ENCODE measurements at places on chromosomes 6 and 20. TPM values are rescaled to one million over a fixed set of nuclear protein-coding genes. Genes with fewer than 3 reads are reported as not detected.
A peak's percentile ranks its signal among the peaks of the same experiment; 100 is the strongest.

- DNase-seq = no peak
These were observed 257.9 kb downstream of the SMOC2 start for GRCh38 chr6:168698923-168699322.

GRCh38 chr6:140809694-140810101, 1323.0 kb upstream of the GJE1 start:
- DNase-seq = no peak

DNA sequence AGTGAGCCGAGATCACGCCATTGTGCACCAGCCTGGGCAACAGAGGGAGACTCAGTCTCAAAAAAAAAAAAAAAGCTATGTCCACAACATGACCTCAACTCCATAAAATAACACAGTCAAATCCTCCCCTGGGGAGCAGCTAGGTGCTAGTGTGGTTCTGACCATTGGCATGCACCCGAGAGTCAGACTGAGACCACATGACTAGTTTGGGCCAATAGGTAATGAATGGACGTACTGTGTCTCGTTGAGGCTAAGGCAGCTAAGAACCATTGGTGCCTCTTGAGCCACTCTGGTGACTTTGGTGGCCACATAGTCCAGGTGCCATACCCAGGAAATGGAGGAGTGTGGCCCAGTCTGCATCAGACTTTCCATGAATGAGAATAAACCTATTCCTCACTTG, 40.3 kb downstream of the ATP9A start:
- DNase-seq = no peak

- DNase-seq = no peak
These were observed 37.8 kb upstream of the EYA4 start for GRCh38 chr6:133203344-133203697.

DNA sequence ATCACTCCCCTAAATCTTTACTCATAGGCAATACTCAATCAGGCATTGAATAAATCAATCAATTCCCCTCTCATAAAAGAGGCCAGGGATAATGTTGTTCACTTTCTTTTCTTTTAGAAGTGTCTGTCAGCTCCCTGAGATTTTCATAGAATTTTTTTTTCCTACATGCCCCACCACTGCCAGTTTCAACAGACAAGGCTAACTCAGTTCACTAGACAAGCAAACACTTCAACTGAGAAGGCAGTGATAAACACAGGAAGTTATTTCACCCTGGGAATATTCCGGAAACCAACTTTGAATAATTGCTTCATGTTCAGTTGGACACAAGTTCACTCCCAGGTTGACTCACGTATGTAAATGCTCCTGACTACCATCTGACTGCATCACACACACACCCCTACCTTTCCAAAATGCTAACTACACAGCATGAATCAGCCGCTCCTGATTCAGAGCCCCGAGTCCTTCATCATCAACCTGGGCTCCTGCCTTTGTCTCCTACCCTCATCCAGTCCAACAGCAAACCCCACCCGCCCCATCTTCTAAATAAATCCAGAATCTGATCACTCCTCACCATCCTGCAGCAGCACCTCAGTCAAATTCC, 143.9 kb downstream of the BCAS1 start:
- no peak for DNase-seq

- no peak for DNase-seq
These were observed 74.2 kb upstream of the DSP start for GRCh38 chr6:7467007-7467897.

The RNF39 gene
- not detected for total RNA-seq

DNA sequence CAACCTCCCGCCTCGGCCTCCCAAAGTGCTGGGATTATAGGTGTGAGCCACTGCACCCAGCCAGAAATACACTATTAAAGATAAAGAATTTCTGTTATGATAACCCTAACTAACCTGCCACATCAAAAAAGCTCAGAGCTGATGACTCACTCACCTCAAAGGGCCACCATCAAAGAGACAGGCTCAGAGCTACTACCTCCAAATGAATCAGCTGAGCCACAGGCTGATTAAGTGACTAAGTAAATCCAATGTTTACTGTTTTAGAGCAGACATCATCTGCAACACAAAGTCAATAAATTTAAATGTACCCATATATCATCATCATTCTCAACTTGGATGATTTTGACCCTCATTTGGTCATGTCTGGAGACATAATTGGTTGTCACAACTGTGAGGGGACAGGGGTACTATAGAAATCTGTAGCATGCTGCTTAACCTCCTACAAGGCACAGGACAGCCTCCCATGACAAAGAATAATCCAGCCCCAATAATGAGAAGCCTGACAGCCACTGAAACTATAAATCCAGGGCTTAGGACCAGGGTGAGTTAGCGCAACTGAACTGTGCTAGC, 106.5 kb downstream of the ATP9A start:
- peak; percentile 32 for DNase-seq

GRCh38 chr6:29953001-29953441, 10.7 kb downstream of the HLA-A start:
- no peak for DNase-seq

- DNase-seq = no peak
These were observed 59.1 kb downstream of the KIF16B start for GRCh38 chr20:16514140-16514539.

GRCh38 chr6:45533386-45533785, 155.7 kb upstream of the SUPT3H start:
- DNase-seq = no peak

The C6orf58 gene
- not detected for total RNA-seq

DNA sequence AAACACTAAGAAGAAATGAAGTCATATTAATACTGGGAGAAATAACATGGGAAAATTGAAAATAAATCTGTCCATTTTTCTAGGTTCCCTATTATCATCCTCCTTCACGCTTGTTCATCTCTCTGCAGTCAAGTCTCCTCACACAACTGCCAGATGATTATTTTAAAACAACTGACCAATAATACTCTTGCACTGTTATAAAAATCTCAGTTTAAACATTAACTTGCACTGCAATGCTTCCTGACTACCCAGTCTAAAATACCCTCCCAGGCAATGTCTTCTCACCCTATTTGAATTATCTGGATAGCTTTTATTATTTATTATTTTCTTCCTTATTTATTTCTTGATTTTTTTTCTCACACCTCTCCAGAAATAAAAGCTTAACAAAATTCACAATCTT, 5.7 kb downstream of the EYS start:
- DNase-seq = no peak

DNA sequence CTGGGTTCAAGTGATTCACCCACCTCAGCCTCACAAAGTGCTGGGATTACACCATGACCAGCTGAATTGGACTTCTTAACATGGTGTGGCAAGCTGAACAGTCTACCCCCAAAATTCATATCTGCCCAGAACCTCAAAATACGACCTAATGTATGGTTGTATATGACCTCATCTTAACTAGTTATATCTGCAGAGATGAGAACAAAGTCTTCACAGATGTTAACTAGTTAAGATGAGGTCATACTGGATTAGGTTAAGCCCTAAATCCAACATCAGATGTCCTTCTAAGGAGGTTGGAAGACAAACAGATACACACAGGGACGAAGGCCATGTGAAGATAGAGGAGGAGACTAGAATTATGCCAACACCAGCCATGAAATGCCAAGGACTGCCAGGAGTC, 102.5 kb downstream of the JPH2 start:
- no peak for DNase-seq

GRCh38 chr6:75128878-75129570, 76.8 kb downstream of the COL12A1 start:
- DNase-seq = no peak

The GRM1 gene
- not detected for total RNA-seq

The HAO1 gene
- not detected for total RNA-seq

The SAMD5 gene
- total RNA-seq = 0.48 TPM

DNA sequence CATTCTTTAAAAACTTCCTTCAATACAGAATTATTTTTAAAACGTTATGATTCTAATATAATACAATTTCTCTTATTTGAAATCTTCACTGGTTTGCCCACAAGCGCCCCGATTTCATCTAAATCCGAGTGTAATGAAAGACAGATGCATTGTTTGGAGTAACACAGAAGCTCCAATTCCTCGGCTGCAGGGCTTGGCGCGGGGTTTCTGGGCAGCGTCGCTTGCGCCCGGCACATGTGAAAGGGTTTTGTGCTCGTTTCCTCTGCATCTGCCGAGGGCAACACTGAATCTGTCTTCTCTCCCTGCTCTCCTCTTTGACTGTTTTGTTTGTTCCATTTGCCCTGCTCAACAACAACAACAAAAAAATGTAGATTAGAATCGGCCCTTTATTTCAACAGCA, 248.6 kb upstream of the QKI start:
- no peak for DNase-seq

DNA sequence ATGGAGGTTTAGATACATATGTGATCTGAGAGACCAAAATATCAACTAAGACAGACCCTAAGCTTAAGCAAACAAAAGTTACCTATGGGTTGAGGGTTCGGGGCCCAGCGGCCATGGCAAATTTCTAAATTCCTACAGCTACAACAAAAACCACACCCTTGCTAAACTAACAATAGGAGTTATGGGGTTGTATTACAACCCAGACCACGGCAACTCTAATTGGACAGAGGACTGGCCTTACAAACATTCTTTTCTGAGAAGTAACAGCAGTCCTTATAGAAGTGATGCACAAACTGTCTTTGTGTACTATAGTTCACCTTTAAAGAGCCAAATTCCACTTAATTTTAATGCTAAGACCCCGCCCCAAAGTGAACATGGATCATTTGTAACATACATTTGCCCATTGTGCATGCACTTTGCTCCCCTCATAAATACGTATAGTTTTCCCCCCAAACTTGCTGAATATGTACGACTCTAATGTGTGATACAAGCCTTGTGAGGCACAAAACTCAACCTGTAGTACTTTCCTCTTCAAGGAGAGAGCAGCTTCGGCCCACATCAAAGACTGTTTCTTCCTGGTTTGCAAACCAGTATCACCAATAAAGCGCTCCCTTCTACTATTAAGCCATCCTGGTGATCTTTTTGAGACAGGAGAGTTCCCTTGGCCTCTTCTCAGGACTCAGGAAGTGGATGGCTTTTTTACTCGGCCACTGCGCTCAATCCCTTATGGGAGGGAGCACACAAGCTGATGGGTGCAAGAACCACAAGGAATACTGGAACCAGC, 25.6 kb upstream of the MBOAT1 start:
- no peak for DNase-seq

DNA sequence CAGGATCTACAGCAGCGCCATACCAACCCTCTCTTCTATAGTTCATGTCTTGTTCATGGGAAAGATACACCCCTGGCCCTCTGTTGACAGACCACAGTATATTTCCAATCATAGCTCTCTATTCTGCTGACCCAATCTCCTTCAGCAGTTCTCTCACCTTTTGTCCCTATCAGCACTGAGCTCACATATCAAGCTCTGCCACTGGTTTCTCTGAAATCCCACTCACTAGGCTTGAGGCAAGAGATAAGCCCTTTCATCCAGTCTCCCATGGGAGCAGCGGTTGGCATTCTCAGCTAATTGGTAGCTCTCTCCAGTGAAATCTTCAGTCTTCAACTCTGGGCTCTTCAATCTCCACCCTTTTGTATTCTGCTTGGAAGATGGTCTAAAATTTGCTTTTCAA, 313.4 kb downstream of the GJA1 start:
- no peak for DNase-seq

Measured in activated T-helper 2 cell treated with anti-CD3 and anti-CD28 coated beads, Interferon-gamma antibody, Interleukin-2, Interleukin-4, amounts not matched to agents 10 μg/mL and 5 μg/mL and 100 μg/mL, durations not matched to agents 14 hours and 24 hours and 36 hours (primary cell).